NCI-H187 (cell line): ENCODE measurements at places on chromosomes 3 and 15.
A peak's percentile ranks its signal among the peaks of the same experiment; 100 is the strongest.

- DNase-seq = no peak
These were observed 107.2 kb upstream of the SLC25A36 start for GRCh38 chr3:140834266-140835037.

DNA sequence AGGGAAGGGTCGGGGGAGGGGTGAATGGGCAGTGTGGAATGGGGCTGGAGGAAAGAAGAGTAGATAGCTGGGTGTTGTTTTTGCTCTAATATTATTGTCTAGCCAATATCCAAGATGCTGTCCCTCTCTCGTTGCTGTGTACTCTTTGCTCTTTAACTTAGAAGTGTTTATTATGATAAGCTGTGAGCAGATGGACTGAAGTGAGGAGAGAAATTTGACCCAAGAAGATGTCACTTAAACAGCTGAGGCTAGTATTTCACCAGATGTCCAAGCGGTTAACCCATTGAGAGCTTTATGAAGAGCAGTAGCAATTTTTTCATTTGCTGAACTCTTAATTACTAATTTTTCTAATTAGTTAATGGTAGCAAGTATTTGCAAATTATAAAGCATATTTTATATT lies 212.2 kb upstream of the TP63 start:
- DNase-seq = peak; percentile 9

GRCh38 chr15:75051191-75051608 lies 27.8 kb downstream of the PPCDC start:
- DNase-seq = no peak

GRCh38 chr3:45915518-45916231 lies 27.6 kb upstream of the CXCR6 start:
- DNase-seq = no peak

- peak; percentile 38 for DNase-seq
These were observed 79.1 kb upstream of the MEF2A start for GRCh38 chr15:99486371-99487336.

GRCh38 chr15:39358441-39359041 lies 222.3 kb upstream of the THBS1 start:
- DNase-seq = no peak

- DNase-seq = no peak
These were observed 23.6 kb downstream of the CRTC3 start for GRCh38 chr15:90553248-90553745.

DNA sequence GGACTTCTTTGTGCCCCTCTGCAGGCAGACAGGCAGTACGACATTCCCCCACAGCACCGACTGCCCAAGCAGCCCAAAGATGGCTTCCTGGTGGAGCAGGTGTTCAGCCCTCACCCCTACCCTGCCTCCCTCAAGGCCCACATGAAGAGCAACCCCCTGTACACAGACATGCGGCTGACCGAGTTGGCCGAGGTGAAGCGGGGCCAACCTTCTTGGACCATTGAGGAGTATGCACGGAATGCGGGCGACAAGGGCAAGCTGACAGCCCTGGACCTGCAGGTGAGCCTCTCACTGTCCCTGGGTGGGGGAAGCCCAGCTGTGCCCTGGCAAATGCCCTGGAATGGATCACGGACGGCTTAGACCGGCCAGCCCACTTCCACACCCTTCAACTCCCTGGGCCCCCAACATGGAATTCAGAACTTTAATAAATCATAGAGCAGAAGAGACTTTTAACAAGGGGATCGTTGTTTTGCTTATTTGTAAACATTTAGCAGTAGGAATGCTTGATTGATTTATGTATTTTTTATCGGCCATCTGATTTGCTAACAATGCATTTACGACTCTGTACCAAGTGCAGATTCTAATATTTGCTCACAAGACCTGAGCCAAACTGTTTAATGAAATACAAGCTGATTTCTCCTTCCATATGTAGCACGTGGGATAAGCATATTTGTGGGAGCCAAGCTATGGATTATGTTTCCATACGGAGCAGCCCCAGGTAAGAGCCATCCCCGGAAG lies 31.1 kb downstream of the MINAR1 start:
- no peak for DNase-seq

DNA sequence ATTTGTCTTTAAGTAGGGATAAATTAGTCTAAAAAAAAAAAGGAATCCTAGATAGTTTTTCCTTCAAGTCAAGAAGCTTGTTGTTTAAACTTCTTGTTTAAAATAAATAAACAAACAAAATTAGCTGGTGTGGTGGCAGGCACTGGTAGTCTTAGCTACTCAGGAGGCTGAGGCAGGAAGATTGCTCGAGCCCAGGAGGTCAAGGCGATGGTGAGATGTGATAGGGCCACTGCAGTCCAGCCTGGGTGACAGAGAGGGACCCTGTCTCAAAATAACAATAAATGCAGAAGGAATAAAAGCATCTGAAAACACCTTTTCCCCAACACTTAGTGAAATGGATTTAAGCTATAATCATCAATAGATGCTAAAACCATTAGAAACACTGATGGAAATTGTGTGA lies 19.0 kb downstream of the GLB1 start:
- no peak for DNase-seq

DNA sequence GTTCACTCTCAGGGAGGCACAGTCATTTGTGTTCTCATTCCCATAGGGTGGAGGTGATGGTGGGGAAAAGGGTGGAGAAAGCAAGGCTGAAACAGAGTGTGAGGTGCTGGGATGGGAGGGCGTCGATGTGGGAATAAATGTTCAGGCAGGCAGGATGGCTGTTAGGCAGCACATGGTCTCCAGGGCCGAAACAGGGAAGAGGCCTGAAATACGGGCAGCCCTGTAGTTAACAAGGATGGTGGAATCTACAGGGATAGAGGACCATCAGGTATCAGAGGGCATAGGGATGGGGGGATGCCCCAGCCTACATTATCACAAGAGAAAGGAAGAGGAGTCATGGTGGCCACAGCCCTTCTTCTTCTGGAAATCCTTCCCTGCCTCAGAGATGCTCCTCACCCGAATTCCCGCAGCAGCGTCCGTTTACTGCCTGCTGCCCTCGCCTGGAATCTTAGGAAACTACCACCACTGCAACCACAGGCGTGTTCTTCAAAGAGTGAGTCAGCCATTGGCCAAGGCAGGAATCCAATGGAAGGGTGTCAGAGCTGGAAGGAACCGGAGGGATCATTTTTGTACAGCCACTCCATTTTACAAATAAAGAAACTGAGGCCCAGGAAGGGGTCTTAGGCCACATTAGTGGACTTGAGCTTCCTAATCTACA lies 49.7 kb upstream of the POMGNT2 start:
- DNase-seq = no peak

DNA sequence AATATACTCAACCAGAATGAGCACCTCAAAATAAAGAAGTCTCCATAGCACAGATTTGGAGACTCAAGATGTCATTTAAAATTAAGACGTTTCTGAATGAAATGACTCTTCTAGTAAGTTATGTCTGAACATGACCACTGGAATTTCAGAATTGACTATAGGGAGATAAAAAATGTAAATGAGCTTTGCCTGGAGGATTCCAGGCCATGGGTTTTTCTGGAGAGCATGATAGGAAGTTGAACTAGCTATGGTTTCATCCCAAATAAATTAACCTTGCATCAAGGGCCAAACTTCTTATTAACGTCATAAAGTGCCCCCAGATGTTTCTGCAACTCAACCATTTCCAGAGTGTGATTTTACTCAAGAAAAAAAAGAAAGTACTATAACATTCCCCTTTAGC lies 222.6 kb upstream of the NR2F2 start:
- DNase-seq = no peak

- no peak for DNase-seq
These were observed 374.4 kb downstream of the LPP start for GRCh38 chr3:188528396-188528795.

- no peak for DNase-seq
These were observed 1.3 kb downstream of the SRP14 start for GRCh38 chr15:40037721-40038120.

DNA sequence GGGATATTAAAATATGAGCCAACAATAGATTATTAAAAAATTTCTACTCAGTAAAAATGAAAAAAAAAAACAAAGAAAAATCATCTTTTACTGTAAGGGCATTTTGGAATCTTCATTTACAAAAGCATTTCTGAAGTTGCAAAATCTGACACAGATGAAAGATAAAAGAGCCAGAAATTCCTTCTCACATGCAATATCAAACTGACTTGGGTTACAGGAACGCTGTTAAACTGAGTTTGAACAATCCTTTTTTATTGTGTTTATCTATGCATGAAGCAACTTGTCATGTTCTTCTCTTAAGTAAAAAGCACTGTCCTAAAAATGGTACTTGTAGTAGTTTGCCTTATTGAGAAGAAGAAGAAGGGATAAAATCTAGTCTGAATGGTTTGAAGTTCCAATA lies 468.5 kb upstream of the KCNMB2 start:
- DNase-seq = no peak

- no peak for DNase-seq
These were observed 314.2 kb downstream of the CLSTN2 start for GRCh38 chr3:140249188-140249587.

DNA sequence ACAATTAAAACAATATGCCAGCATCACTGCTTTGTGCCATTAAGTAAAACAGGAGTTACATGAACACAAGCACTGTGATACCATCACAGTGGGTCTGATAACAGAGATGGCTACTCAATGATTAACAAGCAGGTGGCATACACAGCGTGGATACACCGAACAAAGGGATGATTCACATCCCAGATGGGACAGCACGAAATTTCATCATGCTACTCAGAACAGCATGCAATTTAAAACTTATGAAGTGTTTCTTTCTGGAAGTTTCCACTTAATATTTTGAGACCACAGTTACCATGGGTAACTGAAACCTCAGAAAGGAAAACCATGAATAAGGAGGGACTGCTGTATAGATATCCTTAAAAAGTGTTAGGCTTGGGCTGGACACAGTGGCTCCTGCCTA lies 44.5 kb downstream of the SLC24A1 start:
- no peak for DNase-seq

- no peak for DNase-seq
These were observed 124.9 kb downstream of the LRRK1 start for GRCh38 chr15:101043911-101044624.

GRCh38 chr3:19596408-19596807 lies 337.6 kb downstream of the EFHB start:
- no peak for DNase-seq

GRCh38 chr3:16476636-16477035 lies 36.9 kb downstream of the RFTN1 start:
- no peak for DNase-seq

- no peak for DNase-seq
These were observed 328.9 kb upstream of the RBMS3 start for GRCh38 chr3:28951772-28952556.

GRCh38 chr3:126527006-126527405 lies 3.1 kb downstream of the CHST13 start:
- no peak for DNase-seq

GRCh38 chr3:50986726-50987125 lies 312.0 kb downstream of the DOCK3 start:
- no peak for DNase-seq

GRCh38 chr3:45462522-45463265 lies 74.3 kb downstream of the LARS2 start:
- no peak for DNase-seq

- no peak for DNase-seq
These were observed 13.1 kb upstream of the RAB7A start for GRCh38 chr3:128712848-128713247.

DNA sequence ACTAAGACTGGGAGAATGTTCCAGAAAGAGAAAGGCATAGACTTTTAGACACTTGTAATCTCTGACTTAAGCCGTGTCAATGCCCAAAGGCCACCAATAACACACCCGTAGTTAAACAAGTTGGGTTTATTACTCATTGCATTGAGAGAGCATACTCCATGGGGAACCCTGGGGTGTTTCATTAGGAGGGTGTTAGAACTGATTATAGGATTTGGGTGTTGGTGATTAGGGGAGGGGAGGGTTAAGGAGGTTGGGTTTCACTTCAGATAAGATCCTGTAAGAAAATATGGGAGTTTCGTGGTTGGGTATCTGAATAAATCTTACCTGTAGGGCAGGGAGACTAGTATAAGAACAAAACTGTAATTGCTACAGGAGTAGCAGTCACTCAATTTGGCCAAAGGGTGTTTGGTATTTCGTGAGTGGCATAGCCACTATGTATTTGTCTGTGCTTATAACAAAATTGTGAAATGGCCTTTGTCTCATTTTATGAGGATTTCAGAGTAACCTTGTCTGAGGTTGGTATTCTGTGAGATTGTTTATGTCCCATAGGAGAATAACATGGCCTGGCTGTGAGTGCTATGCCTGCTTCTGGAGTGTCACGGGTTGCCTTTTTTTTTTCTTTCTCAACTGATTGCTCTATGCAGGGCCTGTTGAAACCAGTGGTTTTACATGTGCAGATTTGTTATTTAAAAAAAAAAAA lies 2.9 kb downstream of the HACD3 start:
- no peak for DNase-seq

- DNase-seq = no peak
These were observed 69.3 kb downstream of the ARPP21 start for GRCh38 chr3:35708394-35709271.

DNA sequence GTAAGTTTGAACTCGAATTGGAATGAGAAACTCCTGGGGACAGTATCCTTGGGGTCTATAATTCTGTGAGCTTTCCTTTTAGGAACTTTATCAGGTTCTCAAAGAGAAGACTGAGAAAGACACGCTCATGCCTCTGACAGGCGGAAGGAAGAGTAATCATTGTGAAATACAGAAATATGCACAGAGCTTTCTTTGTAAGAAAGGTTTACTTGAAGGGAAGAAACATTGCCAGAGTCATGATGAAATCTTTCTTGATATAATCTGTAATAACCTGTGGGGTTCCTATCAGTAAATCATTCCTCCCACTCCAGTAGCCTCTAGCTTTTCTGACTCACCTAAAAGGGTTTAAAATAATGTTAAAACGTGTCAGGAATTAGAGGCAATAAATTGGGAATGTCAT lies 83.6 kb upstream of the CCDC39 start:
- DNase-seq = no peak

- DNase-seq = no peak
These were observed 1.4 kb upstream of the STRA6 start for GRCh38 chr15:74203914-74204431.

- DNase-seq = no peak
These were observed 195.5 kb upstream of the TMC3 start for GRCh38 chr15:81569286-81570080.

DNA sequence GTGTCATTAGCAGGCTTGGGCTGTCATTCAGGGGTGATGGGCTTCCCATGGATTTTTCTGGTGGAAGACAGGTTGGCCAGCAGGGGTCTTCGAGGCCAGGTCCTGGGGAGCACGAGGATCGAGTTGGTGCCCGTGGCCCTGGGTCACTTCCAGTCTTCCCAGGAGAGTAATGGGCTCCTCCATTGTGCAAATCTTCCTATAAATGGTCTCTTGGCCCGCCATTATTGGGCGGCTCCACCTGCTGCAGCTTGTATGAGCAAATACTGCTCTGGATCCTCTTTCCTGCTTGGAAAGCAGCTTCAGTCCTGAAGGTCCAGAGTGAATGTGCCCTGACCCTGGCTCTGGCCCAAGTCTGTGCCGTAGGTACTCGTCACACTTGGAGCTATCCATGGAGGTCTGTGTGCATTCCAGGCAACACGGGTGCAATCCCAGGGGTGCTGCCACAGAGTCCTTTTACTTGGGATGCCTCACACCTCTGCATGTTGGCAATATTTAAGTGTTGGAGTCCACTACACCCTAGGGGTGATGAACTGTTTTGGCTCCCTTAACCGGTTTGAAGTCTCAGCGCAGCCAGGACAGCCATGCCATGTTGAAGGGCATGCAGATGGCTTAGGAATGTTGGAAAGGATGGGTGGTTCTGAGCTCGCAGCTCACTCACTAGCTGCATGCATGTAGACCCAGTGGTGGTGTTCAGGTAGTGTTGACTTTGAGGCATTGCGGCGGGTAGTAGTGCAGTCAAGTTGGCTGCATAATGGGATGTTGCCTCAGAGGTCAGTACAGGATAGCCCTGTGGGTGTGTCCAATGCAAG lies 97.6 kb downstream of the SNRPN start:
- DNase-seq = no peak
